ENCODE measurements at places on chromosomes 7 and 10.
A peak's percentile ranks its signal among the peaks of the same experiment; 100 is the strongest.

GRCh38 chr10:119375574-119376272 is 166.8 kb downstream of the RGS10 start:
- DNase-seq: peak; percentile 45

DNA sequence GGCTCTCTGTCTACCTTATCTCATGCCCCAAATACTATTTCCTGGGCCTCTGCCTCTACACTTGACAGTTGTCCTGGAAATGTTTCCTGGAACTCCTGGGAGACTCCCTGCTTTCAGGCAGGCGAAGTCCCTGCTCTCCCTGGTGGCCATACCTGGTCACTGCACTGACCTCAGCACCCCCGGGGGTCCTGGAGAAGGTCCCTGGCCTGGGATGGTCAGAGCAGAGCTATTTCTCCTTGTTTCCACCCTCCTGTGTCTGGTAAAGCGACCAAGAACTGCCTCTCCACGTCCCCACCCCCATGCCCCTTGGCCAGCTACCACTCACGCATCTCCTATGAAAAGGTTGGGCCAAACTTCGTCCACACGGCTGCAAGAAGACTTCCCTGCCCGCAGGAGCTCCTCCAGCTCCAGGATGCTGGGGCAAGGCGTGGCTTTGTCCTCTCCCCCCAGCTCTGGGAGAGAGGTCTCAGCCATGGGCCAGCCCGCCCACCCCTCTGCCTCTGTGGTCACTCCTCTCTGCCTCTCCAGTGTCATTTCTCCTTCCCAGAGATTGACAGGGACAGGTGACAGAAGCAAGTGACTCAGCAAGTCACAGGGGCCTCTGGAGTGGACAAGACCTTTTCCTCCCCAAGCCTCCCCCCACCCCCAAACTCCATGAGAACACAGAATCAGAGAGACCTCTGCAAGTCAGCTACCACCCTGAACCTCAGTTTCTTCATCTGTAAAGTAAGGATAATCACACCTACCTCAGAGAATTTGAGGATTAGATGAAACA is 2.6 kb upstream of the SAMD8 start:
- no peak for DNase-seq

DNA sequence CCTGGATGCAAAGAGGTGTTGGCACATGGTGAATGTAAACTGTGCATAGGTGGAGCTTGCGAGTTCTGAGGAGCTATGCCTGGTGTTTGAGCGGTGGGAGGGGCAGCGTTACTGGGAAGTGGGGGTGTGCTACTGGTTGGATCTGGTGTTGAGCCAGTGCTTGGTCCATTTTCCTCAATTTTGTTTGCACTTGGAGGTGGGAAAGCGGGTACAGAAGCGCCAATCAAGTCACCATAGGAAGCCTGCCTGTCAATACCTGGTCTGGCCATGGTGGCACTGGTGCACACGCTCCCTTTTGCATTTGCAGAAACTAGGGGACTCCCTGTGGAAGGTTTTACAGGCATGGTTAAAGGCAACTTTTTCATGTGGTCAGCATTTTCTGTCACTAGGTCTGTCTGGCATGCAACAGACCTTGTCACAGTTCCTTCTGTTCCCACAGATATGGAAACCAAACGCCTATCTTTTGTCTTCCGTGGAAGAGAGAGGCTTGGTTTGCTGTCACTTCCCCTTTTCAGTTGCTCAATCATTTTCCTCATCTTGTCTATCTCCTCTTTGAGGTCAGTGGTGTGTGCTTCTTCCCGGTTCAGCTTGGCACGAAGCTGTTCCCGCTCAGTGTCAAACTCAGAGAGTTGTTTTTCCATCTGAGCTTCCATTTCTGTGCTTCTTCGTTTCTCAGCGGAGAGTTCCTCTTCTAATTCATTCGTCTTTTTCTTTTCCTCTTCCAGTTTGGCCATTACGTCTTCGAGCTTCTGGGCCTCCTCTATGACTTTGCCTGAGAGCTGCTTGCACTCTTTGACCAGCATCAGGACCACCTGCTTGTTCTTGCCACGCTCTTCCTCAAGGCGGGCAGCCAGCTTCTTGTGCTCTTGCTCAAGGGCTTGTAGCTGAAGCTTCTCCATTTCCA is 81.1 kb downstream of the CTTNBP2 start:
- DNase-seq: no peak

DNA sequence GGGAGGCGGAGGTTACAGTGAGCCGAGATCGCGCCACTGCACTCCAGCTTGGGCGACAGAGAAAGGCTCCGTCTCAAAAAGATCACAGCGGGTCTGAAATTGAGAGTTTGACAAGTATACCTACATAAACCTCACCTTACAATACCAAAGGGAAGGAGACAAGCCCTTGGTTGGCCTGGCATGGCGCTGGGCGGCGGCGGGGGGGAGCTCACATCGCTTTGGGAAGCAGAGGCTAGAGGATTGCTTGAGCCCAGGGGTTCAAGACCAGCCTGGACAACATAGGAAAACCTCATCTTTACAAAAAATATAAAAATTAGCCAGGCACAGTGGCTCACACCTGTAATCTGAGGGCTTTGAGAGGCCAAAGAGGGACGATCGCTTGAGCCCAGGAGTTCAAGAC is 1.1 kb upstream of the ARPC1A start:
- no peak for DNase-seq

- no peak for DNase-seq
Observed at GRCh38 chr7:157335991-157336382, 817 bp upstream of the DNAJB6 start.

- no peak for DNase-seq
Observed at GRCh38 chr7:16515785-16516685, 10.6 kb upstream of the LRRC72 start.

GRCh38 chr10:118033905-118034304 is 12.8 kb downstream of the RAB11FIP2 start:
- DNase-seq: no peak

DNA sequence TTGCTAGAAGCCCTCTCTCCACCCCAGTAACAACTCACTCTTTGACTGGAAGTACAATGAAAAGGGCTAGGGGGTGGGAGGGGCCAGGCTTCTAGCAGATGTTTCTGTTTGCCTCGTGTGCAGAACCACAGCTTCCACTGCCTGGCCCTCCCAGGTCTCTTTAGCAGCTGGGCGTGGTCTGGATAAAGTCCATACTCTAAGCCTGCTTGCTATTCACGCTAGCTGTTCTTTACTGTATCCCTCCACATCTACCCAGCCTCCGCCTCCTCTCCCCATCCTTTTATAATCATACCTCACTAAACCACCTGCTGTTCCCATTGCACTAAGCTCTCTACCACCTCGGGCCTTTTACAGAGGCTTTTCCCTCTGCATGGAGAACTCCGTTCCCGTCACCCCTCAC is 288.8 kb downstream of the CAMK1D start:
- DNase-seq: no peak

DNA sequence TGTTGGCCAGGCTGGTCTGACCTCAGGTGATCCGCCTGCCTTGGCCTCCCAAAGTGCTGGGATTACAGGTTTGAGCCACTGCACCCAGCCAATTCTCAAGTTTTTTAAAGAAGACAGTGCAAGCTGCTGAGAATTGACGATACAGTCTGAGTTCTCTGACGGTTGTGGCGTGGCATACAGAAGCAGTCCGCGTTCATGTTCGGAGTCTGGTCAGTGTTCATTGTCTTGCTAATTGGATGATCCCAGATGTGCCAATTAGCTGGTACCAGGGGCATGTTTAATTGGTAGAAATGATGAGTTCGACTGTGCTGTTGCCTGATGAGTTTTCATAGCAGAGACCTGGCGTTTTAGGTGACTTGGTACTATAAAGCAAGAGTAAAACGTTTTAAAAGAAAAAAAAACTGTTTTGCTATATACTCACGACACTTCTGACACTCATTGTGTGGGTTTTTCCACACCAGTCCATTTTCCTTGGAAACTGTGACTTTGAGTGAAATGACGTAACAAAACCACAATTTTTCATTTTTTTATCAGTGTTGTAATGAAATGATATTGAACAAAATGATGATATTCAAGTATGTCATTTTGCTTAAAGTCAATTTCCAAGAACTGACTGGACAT is 32.3 kb downstream of the CAMK1D start:
- no peak for DNase-seq

DNA sequence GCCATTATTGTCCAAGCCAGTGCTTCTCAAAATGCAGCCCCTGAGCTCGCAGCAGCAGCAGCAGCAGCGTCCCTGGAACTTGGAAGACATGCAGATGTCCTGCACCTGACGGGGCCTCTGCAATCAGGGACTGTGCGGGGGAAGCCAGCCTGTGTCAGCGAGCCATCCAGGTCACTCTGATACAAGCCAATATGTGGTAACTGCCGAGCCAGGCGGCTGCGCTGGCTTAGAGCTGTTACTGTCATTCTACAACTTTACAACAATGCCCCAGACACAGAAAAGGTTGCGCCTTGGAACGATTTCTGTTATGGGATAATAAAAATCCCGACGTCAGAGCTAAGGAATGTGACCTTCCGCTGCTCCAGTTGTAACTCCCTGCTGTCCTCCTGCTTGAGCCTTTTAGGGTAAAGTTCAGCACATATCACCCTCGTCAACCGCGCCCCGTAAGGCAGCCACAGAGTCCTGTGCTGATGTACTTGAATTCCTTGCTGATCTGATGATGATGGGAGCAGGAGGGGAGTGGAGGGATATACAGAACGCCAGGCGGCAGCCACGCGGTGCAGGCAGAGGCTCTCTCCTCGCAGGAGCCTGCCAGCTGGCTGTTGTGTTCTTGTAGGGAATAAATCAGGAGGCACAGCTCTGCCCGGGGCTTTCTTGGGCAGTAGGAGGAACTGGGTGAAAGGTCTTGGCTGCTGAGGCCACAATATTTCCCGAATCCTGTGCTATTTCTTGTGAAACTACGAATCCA is 20.0 kb upstream of the CRYGN start:
- peak; percentile 94 for DNase-seq

DNA sequence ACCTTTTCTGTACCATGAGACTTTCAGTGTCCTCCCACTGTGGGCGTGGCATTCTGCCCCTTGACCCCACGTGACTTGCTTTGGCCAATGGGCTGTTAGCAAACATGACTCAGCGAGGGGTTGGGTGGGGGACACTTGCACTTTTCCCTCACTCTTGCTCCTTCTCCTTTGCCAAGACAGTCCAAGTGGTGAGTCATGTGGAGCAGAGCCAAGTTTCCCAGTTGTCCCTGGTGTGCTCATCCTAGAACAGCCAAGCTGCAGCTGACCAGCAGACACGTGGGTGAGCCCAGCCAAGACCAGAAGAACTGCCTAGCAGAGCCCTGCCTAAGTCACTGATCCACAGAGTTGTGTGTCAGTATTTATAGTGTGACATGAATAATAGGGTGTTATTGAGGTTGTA is 82.8 kb upstream of the CPXM2 start:
- peak; percentile 51 for DNase-seq

GRCh38 chr10:120478386-120478785 is 21.4 kb downstream of the PLPP4 start:
- DNase-seq: no peak

GRCh38 chr7:47400741-47401206 is 181.1 kb downstream of the TNS3 start:
- no peak for DNase-seq

GRCh38 chr10:113322843-113323242 is 230.0 kb upstream of the HABP2 start:
- DNase-seq: no peak

DNA sequence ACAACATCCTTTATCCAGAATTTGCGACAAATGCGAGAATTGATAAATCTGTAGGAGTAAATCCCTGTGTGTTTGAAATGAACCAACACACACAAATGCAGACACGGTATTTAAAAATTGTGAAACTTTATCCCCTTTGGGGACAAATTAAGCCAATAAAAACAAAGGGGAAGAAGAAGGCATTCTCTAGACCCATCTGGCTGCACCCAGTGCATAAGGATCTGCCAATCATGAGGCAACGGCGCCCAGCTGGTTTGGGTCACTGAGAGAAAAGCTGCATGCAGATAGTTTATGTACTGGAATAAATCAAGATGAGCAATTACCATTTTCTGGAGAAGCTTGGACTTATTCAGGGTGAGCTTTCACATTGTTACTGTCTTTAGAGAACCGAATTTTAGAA is 45.7 kb downstream of the VAX1 start:
- no peak for DNase-seq
